Stomach (tissue), 19 donors: ENCODE measurements at places on chromosomes 16 and 17. TPM values are rescaled to one million over a fixed set of nuclear protein-coding genes. Genes with fewer than 3 reads are reported as not detected.

GRCh38 chr16:83661656-83662055, 146.1 kb upstream of the HSBP1 start:
- no peaks in the 10 kb centered on the region for H3K27me3 ChIP-seq
- no peaks in the 10 kb centered on the region for H3K36me3 ChIP-seq
- H3K27ac ChIP-seq: no peak overlapping the region
- no peak for DNase-seq
- H3K4me3 ChIP-seq: no peak overlapping the region
- no peaks in the 10 kb centered on the region for H3K4me1 ChIP-seq

DNA sequence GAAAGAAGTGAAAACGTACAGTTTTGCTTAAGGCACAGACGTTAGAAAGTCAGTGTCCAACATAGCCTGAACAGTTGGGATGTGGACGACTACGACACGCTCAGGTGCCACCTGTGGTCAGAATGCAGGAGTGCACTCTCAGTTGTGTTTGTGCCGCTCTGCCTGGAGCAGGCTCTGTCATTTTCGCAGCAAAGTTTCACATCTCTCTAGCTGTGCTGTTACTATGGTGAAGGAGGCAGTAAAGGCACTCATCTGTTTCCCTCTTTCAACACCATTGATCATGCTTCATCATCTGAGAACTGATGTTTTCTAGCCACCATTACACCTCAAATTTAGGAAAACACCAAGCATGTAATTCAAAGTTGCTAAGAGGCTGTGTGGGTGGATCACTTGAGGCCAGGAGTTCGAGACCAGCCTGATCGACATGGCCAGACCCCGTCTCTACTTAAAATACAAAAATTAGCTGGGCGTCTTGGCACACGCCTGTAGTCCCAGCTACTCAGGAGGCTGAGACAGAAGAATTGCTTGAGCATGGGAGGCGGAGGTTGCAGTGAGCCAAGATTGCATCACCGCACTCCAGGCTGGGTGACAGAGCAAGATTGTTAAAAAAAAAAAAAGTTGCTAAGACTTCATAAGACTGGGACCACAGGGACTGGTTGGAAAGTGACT, 44.9 kb upstream of the DNAJA2 start:
- H3K36me3 ChIP-seq: no peaks in the 10 kb centered on the region
- H3K4me1 ChIP-seq: no peaks in the 10 kb centered on the region
- H3K27me3 ChIP-seq: no peaks in the 10 kb centered on the region
- H3K4me3 ChIP-seq: no peak overlapping the region
- no peak overlapping the region for H3K27ac ChIP-seq

GRCh38 chr16:17509194-17509593, 38.4 kb upstream of the XYLT1 start:
- no peaks in the 10 kb centered on the region for H3K27me3 ChIP-seq
- no peak overlapping the region for H3K27ac ChIP-seq
- H3K4me3 ChIP-seq: no peak overlapping the region
- H3K4me1 ChIP-seq: no peaks in the 10 kb centered on the region
- no peaks in the 10 kb centered on the region for H3K36me3 ChIP-seq

GRCh38 chr17:2023692-2024571, 1.2 kb downstream of the RTN4RL1 start:
- peak; percentile 88 for DNase-seq
- H3K27ac ChIP-seq: no peak overlapping the region
- H3K4me1 ChIP-seq: peaks cover 42% of the 10 kb centered on the region
- no peaks in the 10 kb centered on the region for H3K36me3 ChIP-seq

DNA sequence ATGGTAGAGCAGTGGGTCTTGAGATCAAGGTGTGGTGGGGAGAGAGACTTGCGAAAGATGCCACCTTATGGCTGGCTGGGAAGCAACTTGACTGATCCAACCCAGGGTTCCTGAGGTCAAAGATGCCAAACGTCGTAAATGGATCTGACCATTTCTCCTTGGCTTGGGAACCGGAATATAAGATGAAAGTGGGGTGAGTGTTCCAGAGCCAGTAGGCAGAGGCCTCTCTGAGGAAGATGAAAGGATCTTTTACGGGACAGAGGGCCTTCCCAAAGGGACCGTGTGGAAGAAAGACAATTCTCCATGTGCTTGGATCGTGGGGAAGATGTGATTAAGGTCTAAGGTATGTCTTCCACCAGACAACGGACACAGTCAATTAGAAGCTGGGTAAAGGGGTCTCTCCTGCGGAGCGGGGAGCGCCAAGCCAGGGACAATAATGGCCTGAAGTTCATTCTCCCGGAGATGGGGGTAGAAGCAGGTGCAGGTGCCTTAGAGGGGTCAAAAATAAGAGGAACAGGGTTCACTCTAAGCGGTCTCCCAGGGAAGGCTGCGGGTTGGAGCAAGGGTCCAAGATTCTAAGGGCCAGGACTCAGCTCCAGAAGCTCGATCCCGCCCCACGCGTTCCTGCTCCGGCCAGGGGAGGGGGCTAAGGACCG, 800 bp downstream of the FXR2 start:
- DNase-seq: peak; percentile 24
- H3K27ac ChIP-seq: peak overlapping the region; percentile 99
- H3K36me3 ChIP-seq: peaks cover 6% of the 10 kb centered on the region
- no peaks in the 10 kb centered on the region for H3K27me3 ChIP-seq

DNA sequence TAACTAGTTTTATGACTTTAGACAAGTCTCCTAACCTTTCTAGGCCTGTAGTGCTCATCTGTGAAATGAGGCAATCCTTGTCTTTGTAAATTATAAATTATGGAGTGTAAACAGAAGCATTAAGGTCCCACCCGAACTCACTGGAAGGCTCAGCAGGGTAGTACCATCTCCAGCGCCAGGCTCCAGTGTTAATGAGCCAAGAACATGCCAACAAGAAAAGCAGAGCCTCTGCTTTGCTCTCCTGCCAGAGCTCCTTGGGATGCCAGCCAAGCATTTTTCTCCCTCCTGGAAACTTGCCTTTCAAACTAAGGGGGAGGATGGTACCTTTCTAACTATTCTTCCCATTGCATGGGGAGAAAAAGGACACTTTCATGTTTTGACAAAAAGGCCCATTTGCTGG, 14.9 kb downstream of the LIMD2 start:
- H3K4me3 ChIP-seq: no peak overlapping the region
- H3K27ac ChIP-seq: no peak overlapping the region
- H3K36me3 ChIP-seq: peaks cover 90% of the 10 kb centered on the region
- H3K4me1 ChIP-seq: peaks cover 32% of the 10 kb centered on the region
- H3K27me3 ChIP-seq: no peaks in the 10 kb centered on the region

GRCh38 chr16:29644973-29645693, 17.9 kb upstream of the SPN start:
- no peak overlapping the region for H3K4me3 ChIP-seq
- no peak for DNase-seq
- no peak overlapping the region for H3K27ac ChIP-seq
- no peaks in the 10 kb centered on the region for H3K4me1 ChIP-seq

DNA sequence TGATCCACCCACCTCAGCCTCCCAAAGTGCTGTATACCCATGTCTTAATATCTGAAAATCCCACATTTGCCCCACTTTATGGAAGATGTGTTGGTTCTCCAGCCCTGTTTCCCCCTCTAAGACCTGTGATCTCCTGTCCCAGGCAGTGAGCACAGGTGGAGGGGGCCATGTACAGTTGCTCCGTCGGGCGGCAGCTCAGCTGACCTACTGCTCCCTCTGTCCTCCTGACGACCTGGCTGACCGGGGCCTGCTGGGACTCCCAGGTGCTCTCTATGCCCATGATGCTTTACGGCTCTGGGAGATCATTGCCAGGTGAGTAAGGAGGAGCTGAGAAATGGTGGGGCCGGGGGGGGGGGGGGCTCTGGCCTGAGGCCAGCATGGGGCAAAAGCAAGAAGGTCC, 6.7 kb upstream of the RNASEK start:
- peaks cover 67% of the 10 kb centered on the region for H3K36me3 ChIP-seq
- peaks cover 10% of the 10 kb centered on the region for H3K4me1 ChIP-seq
- no peaks in the 10 kb centered on the region for H3K27me3 ChIP-seq
- DNase-seq: no peak

- no peak overlapping the region for H3K27ac ChIP-seq
- no peaks in the 10 kb centered on the region for H3K36me3 ChIP-seq
- H3K27me3 ChIP-seq: no peaks in the 10 kb centered on the region
- H3K4me1 ChIP-seq: peaks cover 40% of the 10 kb centered on the region
These were observed 9.0 kb upstream of the G6PC1 start for GRCh38 chr17:42891539-42892152.

- H3K4me3 ChIP-seq: no peak overlapping the region
- H3K27me3 ChIP-seq: no peaks in the 10 kb centered on the region
- no peaks in the 10 kb centered on the region for H3K4me1 ChIP-seq
- peaks cover 20% of the 10 kb centered on the region for H3K36me3 ChIP-seq
These were observed 168.6 kb downstream of the FTO start for GRCh38 chr16:53872248-53873221.

DNA sequence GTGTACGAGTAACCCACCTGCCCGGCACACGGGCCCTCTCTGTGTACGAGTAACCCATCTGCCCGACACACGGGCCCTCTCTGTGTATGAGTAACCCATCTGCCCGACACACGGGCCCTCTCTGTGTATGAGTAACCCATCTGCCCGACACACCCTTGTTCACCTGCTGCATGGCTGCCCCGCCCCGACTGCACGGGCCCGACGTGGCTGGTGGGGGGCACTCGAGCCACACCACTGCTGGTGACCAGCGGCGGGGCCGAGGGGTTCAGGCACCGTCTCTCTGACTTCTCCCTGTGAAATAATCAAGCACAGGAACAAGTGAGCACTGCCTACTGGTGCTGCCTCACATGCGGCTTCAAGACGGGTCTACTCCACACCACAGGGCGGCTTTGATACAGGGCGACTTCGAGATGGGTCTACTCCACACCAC, 22.1 kb downstream of the MAP1LC3B start:
- H3K27ac ChIP-seq: no peak overlapping the region
- H3K4me1 ChIP-seq: no peaks in the 10 kb centered on the region
- peaks cover 99% of the 10 kb centered on the region for H3K36me3 ChIP-seq
- H3K27me3 ChIP-seq: no peaks in the 10 kb centered on the region
- H3K4me3 ChIP-seq: no peak overlapping the region

DNA sequence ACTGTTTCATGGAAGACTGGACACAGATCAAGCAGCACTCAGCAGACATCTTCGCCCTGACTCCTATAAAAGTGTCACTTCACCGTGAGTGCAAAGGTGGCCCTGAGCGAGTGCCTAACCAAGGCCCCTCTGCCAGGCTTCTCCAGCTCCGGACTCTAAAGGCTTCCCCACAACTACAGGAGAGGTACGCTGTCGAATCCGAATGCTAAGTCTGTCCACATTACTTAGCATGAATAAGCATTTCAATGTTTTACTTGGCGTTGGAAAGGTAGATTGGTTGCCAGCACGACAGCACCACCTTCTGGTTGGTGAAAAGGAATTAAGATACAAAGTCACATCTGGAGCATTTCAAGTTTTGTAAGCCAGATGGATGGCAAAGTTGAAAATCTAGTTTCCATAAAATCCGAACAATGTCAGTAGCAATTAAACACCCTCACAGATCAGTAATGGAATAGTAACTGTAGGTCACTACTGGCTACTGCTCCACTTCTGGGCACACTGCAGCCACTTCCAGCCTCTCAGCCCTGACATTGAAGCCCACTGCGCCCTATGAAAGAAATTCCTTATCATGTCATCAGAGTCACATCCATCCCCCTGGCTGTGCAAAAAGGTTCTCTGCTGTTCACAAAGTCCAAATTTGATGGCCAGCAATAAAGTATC, 100.9 kb downstream of the PARN start:
- H3K4me1 ChIP-seq: peaks cover 32% of the 10 kb centered on the region
- H3K36me3 ChIP-seq: peaks cover 4% of the 10 kb centered on the region
- H3K4me3 ChIP-seq: no peak overlapping the region

GRCh38 chr16:30903596-30903995, 7.2 kb downstream of the CTF1 start:
- H3K4me3 ChIP-seq: no peak overlapping the region
- peaks cover 34% of the 10 kb centered on the region for H3K4me1 ChIP-seq
- peak overlapping the region; percentile 89 for H3K27ac ChIP-seq

DNA sequence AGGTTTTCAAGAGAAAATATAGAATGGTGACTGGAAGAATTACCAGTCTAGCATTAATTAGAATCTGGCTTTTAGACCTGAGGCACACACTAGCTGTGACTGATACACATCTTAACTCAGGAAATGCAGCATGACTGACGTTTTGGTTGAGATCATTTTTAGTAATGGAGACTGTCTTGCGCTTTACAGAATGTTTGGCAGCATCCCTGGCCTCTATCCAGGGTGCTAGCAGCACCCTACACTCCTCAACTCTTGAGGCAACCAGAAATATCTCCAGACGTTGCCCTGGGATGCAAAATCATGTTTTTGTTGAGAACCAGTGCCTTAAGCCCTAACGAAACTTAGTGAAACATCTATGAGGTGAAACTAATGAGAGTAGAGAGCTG, 109.0 kb downstream of the HS3ST3A1 start:
- H3K27ac ChIP-seq: no peak overlapping the region
- no peak for DNase-seq
- no peak overlapping the region for H3K4me3 ChIP-seq
- H3K27me3 ChIP-seq: no peaks in the 10 kb centered on the region
- no peaks in the 10 kb centered on the region for H3K4me1 ChIP-seq

- H3K27ac ChIP-seq: no peak overlapping the region
- no peaks in the 10 kb centered on the region for H3K36me3 ChIP-seq
- no peak for DNase-seq
- no peaks in the 10 kb centered on the region for H3K27me3 ChIP-seq
- H3K4me1 ChIP-seq: peaks cover 1% of the 10 kb centered on the region
These were observed 5.7 kb upstream of the ATXN1L start for GRCh38 chr16:71840052-71840451.

DNA sequence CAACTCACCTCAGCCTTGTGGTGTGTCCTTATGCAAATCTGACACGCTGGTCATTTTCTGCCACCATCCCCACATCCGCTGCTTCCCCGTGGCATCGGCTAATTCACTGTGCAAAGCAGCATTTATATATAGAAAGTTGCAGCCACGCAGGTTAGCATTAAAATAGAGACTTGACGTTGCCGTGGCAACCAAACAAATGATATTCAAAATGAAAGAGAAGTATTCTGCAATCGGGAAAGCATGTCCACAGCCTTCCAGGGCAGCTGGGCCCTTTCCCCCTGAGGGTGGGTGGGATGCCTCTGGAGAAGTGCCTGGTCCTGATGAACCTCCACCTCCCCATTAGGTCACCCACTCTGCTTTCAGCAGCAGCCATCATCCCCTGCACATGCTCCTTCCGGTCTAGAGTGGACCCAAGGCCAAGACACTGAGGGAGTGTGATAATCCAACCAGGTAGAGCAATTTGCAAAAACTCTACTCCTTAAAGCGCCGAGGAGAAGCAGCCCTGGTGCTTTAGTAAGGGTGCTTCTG, 138.7 kb downstream of the GAS7 start:
- H3K27me3 ChIP-seq: no peaks in the 10 kb centered on the region
- DNase-seq: peak; percentile 85
- H3K4me1 ChIP-seq: peaks cover 5% of the 10 kb centered on the region
- no peaks in the 10 kb centered on the region for H3K36me3 ChIP-seq

GRCh38 chr17:10058921-10059683, 139.3 kb downstream of the GAS7 start:
- no peaks in the 10 kb centered on the region for H3K36me3 ChIP-seq
- DNase-seq: no peak
- no peaks in the 10 kb centered on the region for H3K27me3 ChIP-seq
- no peak overlapping the region for H3K4me3 ChIP-seq
- H3K27ac ChIP-seq: no peak overlapping the region

GRCh38 chr17:607361-608147, 107.1 kb downstream of the VPS53 start:
- H3K4me3 ChIP-seq: no peak overlapping the region
- H3K4me1 ChIP-seq: no peaks in the 10 kb centered on the region
- H3K27me3 ChIP-seq: no peaks in the 10 kb centered on the region
- H3K27ac ChIP-seq: no peak overlapping the region

The RNF135 gene
- total RNA-seq: 9.4 TPM

The ASPHD1 gene
- 8.4 TPM for total RNA-seq

The C16orf82 gene
- not detected for total RNA-seq

The HBZ gene
- total RNA-seq: not detected

The RND2 gene
- total RNA-seq: 1.2 TPM

The CRHR1 gene
- total RNA-seq: not detected

The SHISA9 gene
- 1.3 TPM for total RNA-seq

The PRAC1 gene
- total RNA-seq: not detected
